Erythroblast (primary cell): ENCODE measurements at places on chromosomes 4 and X.

- peak; percentile 86 for DNase-seq
Observed at GRCh38 chr4:56217343-56217890, 169.9 kb downstream of the AASDH start.

DNA sequence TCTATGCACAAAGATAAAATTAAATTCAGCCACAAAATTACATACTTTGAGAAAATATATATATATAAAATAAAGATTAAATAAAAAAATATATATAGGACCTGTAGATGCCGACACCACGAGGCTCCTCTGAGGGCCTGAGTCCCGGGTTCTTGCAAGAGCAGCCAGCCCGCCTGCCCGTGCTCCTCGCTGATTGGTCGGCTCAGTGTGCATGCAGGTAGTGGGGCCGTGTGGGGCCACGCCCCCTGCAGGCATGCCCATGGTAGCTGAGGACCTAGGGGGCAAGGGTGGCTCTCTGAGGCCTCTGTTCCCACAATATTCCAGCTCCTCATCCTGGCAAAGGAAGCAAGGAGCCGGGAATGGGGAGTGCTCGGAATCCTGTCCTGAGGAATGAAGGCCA is 80.5 kb upstream of the AMELX start:
- no peak for DNase-seq

DNA sequence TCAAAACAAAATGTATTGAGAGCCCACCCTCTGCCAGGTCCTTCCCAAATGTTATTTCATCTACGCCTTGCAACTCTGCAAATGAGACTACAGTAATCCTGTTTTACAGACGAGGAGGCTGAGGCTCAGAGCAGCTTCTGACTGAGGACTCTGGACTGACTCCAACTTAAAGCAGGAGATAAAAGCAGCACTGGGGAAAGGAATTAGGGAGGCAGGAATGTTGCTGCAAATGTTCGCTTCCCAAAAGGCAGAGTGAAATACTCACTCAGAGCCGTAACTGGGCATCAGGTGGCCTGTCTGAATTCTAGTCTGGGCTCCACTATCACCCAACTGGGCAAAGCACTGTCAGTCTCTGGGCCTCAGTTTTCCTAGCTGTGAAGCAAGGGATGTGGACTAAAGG is 94.7 kb upstream of the SRD5A3 start:
- DNase-seq, result no peak

GRCh38 chr4:117874216-117874615 is 160.1 kb upstream of the NDST3 start:
- no peak for DNase-seq

GRCh38 chr4:121073672-121074381 is 1.5 kb upstream of the NDNF start:
- no peak for DNase-seq

DNA sequence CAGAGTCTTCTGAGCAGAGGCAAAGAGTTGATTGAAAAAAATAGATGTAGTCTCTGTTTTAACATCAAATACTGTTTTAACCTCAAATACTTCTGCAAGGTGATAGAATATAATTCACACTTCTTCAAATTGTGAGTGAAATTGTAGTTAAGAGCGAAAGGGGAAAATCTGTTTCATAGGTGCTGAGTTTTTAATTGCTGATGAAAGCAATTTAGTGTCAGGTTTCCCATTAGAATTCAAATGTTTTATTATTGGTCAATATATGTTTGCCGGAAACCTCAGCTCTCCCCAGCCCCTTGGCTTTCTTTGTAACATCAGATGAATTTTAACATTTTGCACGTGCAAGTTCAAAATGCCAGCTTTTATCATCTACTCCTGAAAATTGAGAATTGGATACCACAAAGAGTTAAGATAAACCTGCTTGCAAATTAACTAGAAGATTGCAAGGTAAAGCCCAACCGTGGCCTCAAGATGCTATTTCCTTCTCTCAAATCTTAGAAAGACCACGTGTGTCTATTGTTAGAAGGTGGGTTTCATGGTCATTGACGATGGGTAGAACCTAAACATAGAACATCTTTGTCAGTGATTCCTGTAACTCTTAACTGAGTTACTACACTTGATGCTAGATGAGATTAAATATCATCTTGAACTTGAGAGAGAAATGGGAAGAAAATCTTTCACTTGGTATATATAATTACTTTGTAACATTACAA is 1824.2 kb upstream of the TENM3 start:
- no peak for DNase-seq

DNA sequence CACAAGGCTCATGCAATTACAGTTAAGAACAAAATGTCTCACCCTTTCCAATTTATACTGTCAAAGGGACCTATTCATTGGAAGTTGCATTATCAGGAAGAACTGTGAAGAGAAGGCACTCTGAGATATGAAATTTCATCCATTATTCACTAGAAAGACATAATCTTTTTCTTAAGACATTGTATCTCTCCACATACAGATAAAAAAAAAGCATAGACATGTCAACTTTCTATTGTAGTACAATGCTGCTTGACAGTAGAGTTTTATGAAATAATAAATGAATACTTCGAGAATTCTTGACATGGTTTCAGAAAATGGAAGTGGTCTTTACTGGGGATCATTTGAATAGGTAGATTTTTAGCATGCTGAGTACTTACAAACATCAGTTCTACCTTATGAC is 545.0 kb downstream of the TMA16 start:
- DNase-seq, result no peak

DNA sequence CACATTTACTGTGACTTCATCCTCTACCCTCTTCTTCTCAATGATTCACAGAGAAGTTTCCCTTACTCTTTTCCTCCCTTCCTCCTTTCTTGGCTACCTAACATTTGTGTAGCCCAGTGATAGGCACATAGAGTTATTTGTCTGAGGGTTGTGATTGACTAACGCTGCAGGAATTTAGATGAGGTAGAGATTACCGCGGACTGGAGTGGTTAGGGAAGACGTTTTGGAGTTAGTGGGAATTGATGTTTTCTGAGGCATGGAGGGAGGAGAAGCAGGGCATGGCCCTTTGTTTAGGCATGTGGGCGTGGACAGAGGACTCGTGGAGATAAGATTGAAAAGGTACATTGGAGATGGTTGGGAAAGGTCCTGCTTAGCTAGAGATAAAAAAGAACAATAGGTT is 246.7 kb downstream of the GPAT3 start:
- DNase-seq, result no peak

DNA sequence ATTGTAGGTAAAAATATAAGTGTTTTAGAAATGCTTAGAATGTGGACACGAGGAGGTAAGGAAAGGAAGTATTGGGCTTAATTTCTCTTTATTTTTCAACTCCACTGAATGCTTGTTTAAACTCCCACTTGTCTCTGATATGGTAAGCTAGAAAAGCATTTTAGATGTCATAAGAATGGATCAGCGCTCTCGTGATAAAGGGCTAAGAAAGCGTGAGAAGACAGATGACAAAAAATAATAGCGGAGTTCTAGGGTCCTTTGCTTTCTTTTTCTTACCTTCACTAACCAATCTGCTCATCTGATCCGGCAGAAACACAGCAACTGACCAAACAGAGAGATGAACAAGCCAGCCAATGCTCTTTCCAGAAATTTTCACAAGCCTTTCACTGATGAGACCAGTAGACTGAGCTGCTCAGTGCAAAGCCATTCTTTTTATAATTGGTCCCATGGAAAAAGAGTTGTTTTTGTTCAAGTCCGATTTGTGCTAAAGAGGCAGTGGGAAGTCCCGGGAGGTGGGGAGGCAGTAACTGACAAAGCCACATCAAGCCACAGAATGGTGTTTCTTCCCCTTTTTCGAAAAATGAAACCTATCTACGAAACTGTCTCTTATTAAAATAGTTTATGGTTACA is at the start of gene TASL:
TSS of gene TASL (minus strand) at position 405 of the 630 bp plus-strand sequence. CDS start 17,411 bp downstream, outside the sequence.
- DNase-seq, result peak; percentile 0

- DNase-seq, result no peak
Observed at GRCh38 chr4:109207061-109207460, 95.4 kb downstream of the COL25A1 start.

DNA sequence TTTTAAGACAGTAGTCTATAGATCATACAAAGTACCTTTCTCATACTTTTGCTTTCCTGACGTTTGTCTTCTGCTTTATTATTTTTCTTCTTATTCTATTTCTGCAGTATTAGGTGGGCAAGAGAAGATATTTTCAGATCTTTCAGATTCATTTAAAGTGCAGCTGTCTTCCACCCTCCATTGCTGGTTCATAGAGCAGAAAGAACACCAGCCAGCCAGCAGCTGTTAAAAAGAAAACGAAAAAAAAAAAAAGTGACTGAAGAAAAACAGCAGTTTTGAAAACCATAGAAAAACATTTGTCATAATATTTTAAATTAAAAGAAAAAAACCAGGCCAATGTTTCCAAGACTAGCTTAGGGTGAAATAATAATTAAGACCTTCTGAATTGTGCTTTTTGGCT is 42.9 kb downstream of the SMAD1 start:
- DNase-seq, result no peak

GRCh38 chr4:171846232-171846631 is 33.0 kb downstream of the GALNTL6 start:
- peak; percentile 77 for DNase-seq

DNA sequence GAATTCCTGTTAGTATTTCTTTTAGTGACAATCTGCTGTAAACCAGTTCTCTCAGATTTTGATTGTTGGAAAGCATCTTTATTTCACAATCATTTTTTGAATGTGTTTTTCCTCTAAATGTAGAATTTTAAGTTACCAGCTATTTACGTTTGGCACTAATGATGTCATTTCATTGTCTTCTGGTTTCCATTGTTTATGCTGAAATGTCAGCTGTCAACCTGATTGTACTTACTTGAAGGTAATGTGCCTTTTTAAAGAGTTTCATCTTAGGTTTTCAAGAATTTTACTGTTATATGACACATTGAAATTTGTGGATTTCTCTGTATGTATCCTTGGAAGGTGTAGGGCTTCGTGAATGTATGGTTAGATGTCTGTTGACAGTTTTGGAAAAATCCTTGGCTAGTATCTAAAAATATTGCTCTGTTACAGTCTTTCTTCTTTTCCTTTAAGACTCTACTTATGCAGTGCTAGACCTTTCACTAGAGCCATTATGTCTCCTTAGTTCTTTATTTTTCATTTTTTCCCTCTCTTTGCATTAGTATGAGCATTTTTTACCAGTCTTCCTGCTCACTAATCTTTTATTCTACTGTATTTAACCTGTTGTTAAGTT is 30.4 kb downstream of the SMAD1 start:
- DNase-seq, result peak; percentile 37

GRCh38 chr4:186570193-186570996 is 15.0 kb upstream of the MTNR1A start:
- DNase-seq, result no peak

DNA sequence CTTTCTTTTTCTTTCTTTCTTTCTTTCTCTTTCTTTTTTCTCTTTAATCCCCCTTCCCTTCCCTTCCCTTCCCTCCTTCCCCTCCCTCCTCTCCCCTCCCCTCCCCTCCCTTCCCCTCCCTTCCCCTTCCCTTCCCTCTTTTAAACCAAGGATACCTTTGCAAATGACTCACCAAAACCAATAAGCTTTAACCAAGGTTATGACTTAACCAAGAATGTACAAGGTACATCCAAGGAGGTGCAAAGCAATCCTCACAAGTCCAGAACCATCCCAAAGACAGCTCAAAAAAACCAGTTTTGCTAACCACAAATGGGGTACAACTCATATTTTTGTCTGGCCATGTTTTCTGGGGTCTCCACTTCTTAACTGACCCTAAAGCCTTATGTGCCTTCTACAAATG is 174.7 kb upstream of the PPP1R2C start:
- no peak for DNase-seq

DNA sequence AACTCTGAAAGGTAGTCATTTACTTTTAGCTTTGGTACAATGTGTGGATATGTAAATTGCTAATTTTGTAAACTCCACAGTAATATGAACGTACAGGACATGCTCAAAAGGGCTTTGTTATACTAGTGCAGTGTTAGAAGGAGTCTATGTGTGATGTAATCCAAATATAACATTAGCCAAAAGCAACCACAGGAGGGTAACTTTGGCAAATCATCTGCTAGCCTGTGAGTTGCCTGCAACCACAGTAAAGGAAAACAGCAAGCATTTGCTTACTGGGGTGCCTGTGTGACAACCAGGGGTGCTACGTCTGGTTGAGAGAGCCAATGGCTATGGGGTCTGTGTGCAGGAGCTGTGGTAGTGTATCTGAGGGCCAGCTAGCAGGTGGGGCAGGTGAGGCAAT is 245.8 kb downstream of the ADAMTS3 start:
- DNase-seq, result no peak

DNA sequence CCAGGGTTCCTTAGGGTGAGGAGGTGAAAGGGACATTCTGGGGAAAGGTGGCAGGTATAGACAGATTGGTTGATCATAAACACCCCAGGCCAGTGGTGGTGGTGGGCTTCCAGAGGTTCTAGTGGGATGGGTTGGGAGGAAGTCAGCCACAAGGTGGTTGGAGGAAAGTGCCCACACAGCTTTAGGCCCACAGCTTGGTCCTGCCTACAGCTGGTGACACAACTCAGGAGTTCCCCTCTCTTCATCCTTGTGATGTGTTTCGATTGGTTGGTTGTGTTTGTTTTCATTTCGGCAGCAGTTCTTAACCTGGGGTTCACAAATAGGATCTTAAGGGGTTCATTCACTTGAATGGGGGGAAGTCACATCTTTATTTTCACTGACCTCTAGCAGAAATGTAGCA is 157.0 kb downstream of the TMEM164 start:
- no peak for DNase-seq

GRCh38 chrX:115344885-115345614 is 55.5 kb downstream of the LUZP4 start:
- peak; percentile 0 for DNase-seq

GRCh38 chr4:20995610-20996009 is 295.4 kb downstream of the PACRGL start:
- no peak for DNase-seq

DNA sequence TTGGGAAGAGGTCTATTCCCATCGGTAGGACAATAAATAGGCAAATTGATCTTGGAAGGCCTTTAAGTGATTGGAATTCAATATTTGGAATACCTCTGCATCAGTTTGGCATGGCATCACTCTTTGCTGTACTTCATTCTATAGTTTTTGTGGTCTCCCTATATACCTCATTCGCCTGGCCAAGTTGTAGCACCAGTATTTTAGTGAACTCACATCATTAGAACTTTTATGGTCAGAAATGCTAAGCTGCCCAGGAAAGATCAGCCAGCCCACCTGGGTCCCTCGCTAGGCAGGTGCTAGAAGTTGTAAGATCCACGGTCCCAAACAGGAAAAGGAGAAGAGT is 40.3 kb downstream of the ZCCHC13 start:
- no peak for DNase-seq
